ENCODE measurements at places on chromosomes 7 and 10.
A peak's percentile ranks its signal among the peaks of the same experiment; 100 is the strongest.

DNA sequence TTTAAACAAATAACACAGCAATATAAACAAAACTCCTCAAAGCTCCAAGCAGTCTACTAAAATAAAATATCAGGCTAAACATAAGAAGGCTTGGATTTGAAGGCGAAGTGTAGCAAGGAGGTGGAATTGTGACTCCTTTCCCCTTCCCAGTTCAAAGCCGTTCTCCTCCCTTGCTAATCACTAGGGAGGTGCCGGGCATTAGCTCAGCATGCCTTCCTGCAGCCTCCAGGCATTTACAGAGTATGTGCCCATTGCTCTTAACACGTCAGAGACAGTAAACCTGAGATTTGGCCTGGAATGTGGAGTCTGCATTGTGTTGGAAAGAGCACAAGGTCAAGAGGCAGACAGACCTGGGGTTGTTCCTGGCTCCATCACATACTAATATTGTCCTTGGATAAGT, 15.6 kb downstream of the CNNM1 start:
- no peak for DNase-seq

DNA sequence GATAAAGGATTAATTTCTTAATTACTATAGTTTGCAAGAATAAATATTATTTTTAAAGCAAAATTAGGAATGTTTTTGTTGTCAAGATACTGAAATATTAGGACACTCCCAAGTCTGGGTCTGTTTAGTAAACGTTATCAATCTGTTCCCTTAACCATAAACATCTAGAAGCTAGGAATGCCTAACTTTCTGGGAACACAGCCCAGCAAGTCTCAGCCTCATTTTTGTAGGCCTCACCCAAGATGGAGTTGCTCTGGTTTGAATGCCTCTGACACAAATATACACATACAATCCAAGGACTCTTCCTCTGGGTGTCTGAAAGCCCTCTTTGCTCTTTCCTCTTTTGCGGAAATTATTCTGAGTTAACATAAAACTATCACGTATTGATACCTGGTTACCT, 487.4 kb upstream of the CELF2 start:
- no peak for DNase-seq

DNA sequence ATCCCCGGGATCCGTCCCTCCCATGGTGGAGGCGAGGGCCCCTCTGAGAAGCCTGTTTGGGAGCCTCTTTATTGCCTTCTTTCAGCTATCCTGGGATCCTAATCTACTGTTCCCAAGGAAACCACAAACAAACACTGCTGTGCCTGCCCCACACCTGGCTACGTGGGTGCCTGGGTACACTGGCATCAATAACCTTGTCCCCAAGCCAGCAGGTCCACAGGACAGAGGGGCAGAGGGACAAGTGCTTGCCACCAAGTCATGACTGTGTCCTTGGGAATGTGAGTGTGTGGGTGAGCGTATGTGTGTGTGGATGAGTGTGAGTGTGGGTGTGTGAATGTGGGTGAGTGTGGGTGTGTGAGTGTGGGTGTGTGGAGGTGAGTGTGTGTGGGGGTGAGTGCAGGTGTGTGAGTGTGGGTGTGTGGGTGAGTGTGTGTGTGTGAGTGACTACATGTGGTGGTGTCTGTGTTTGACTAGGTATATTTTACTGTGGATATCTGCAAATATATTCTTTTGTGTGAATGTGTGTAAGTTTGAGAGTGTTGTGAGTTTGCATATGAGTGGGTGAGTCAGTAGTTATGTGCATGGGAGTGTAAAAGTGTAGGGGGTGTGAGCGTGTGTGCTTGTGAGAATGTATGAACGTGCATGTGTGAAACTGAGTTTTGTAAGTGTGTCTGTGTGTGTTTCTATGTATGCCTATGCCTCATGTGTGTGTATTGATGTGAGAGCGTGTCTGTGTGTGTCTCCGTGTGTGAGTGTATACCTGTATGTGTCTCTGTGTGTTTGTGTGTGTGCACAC, 96.1 kb downstream of the TNS3 start:
- no peak for DNase-seq

GRCh38 chr7:1225441-1226185, 7.1 kb upstream of the UNCX start:
- peak; percentile 25 for DNase-seq

- DNase-seq: no peak
Observed at GRCh38 chr7:13946181-13946580, 43.3 kb downstream of the ETV1 start.

GRCh38 chr7:916291-916941, 38.1 kb downstream of the ADAP1 start:
- no peak for DNase-seq

GRCh38 chr7:1093916-1094508, 6.1 kb downstream of the GPER1 start:
- no peak for DNase-seq

- no peak for DNase-seq
Observed at GRCh38 chr7:130270947-130271800, 4.5 kb downstream of the CPA2 start.

Data from stimulated activated CD8-positive, alpha-beta memory T cell treated with anti-CD3 and anti-CD28 coated beads, Interleukin-15, amount 100 ng/mL, for 48 hours (primary cell).